ENCODE measurements at places on chromosomes 11 and 22.

- no peak for DNase-seq
Measured at GRCh38 chr11:78083021-78083420, 3.4 kb upstream of the NDUFC2 start.

GRCh38 chr11:108970221-108970991, 305.5 kb downstream of the DDX10 start:
- DNase-seq: no peak

DNA sequence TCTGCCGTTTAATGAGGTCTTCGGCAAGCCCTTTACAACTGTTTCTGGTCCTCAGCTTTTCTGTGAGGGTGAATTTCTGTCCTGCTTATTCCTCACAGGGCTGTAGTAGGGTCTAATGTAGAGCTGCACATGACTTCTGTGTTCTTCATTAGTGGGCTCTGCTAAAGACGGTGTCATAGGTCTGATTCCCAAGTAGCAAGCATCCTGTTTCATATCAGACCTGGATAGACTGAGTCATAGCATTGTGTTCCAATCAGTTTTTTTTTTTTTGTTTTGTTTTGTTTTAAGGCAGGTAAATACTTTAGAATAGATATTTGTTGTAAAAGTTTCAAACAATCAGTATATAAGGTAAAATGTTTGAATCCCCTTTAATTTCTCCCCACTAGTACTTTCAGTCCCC, 35.4 kb downstream of the BIRC2 start:
- DNase-seq: no peak

- DNase-seq: no peak
Measured at GRCh38 chr11:107017433-107018218, 650 bp downstream of the GUCY1A2 start.

DNA sequence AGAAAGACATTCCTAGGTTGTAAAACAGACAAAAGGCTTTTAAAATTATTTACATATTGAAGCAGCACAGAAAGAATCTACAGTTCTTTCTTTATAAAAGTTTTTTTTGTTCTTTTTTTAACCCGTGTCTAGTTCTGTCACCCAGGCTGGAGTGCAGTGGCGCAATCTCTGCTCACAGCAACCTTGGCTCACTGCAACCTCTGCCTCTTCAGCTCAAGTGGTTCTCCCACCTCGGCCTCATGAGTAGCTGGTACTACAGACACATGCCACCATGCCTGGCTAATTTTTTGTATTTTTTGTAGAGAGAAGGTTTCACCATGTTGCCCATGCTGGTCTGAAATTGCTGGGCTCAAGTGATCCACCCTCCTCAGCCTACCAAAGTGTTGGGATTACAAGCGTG, 3.8 kb upstream of the INCENP start:
- no peak for DNase-seq

DNA sequence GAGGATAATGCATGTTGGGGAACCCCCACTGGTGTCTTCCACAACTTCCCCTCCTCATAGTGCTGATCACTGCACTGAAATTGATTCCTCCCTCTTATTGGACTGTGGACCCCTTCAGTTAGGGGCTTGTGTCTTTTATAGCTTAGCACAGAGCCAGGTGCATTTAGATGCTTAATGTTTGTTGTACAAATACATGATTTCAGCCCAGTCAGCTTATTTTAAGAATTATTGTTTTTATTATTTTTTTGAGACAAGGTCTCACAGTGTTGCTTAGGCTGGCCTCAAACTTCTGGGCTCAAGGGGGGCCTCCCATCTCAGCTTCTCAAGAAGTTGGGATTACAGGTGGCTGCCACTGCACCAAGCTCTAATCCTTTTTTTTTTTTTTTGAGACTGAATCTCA, 8.2 kb downstream of the THY1 start:
- no peak for DNase-seq

DNA sequence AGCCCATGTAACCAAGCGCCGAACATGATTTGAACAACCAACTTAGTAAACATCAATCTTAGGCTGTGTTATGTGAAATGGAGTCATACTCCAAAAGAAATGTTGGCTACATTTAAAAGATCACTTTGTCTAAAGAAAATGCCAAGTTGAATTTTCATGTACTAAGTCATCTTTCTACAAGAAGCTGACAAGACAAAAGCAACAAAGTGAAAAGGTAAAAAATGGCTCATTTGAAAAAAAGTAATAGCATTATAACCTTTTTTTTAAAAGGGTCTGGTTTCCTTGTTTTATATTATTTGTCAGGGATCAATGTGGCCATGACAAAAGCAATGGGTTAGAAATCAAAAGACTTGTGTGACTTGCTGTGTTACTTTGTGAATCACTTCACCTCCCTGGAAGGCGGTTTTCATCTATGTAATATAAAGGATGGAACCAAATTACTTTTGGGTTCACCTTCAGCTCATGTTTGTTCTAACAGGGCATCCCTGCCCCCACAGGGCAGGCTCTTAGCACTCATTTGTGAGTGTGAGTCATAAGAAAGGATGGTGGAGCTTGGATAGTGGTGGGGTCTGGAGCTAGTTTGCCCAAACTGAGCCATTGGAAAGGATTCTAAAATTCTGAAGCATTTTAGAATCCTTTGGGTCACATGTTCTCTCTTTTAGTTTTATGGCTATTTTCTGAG, 131.9 kb upstream of the MTMR2 start:
- DNase-seq: no peak

- DNase-seq: no peak
Measured at GRCh38 chr11:83678831-83679584, 392.8 kb upstream of the CCDC90B start.

DNA sequence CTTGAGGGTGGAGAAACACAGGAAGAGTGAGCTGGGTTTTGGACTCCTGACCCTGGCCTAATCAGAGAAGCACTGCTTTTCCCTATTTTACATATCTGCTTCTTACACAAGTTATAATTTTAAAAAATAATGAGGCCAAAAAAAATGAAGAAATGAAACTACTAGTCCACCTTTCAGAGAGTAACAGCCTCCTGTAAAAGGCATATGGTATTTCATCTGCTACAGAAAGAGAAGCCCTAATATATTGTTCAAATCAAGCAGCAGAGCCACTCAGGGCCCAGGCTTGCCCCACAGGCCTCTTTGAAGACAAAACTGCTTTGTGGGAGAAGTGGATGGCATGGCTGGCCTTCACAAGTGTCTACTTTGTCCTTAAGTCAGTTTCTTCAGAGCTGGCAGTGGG, 10.0 kb downstream of the DIXDC1 start:
- DNase-seq: no peak

DNA sequence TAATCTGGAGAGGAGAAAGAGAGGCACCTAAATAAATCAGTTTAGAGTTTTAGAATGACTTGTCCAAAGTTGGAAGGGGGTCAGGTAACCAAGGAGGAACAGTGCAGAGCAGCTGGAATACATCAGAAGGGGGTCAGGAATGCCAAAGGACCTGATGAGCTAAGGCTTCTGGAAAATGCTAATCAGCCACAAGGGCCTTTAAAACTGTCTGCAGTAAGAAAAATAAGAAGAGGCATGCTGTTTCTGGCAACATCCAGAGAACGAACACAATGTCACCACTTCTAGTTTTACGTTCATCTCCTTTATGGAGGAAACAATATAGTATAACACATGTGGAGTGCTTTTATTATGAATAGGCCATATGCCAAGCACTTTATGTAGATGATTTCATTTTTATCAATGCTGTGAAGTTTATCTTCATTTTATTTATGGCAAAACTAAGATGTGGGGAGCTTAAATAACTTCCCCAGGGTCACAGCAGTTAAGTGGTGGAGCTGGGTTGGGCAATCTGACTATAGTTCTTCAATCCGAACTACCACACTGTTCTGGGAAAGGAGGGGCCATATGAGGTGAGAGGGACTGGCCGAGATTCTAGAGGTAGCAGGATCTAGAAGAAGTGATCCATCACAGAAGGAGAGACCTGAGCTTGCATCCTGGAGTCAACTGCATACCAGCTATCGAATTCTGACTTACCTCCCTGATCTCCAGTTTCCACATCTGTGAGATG, 22.6 kb downstream of the ACO2 start:
- no peak for DNase-seq

DNA sequence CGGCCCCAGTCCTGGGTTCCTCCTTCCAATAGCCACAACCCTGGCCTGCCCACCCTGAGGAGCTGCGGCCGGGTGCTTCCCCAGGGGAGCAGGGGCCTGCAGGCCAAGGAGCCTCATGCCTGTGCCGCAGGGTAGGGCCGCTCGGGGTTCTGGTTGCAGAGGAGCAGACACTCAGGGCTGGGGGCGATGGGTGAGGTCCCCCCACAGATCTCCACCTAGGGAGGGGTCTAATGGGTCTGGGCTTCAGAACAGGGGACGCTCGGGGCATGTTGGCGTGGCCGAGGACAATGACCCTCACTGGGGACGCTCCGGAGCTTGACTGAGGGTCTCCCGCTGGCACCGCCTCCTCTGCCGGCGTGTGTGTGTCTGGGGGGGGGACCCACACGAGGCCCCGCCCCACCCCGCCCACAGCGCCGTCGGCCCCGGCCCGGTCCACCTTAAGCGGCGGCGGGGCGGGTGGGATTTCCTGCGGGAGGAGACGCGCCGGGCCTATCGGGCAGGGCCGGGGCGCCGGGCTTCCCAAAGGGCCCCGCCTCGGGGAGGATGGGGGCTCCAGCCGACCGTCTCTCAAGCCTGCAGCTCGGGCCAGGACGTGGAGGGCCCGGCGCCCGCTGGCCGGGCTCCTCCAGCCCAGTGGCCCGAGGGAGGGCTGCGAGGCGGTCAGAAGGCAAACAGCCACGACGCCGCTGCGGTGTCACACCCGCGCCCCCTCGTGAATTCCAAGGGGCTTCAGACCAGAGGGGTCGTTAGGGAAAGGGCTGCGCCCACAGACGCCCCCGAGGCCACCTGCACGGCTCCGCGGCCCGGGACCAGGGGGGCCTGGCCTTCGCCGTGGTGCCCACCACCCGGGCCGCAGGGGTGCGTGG, 640 bp upstream of the ZDHHC8 start:
- DNase-seq: peak; percentile 78

- no peak for DNase-seq
Measured at GRCh38 chr22:30996462-30996861, 27.4 kb downstream of the TUG1 start.

- DNase-seq: no peak
Measured at GRCh38 chr11:2534957-2535672, 90.3 kb downstream of the KCNQ1 start.

DNA sequence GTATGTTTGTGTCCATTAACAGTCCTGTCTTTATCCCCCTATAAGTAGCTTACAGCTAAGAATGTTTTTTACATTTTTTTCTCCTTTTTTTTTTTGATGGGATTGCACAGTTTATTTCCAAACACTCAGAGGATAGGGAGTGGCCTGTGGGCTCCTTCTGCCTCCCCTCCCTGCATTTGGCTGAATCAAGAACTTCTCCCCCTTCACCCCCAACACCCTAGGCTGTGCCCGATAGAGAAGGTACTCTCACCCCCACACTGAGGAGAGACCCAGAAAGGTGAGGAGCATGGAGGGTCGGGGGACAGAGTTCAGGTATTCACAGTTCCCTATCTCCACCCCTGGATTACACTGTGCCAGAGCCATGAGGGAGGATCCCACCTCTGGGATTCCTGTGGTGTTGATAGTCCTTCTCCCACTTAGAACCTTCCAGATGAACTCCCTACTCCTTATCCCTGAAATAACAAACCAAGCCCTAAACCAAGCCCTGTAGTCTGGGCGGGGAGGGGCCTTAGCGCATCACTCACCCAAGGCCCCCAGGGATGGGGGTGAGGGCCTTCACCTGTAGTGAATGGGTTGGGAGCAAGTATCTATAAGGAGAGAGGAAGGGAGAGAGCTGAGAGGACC, 97.1 kb downstream of the ADAMTS15 start:
- DNase-seq: no peak

- DNase-seq: no peak
Measured at GRCh38 chr22:34105461-34106062, 185.3 kb upstream of the LARGE1 start.

DNA sequence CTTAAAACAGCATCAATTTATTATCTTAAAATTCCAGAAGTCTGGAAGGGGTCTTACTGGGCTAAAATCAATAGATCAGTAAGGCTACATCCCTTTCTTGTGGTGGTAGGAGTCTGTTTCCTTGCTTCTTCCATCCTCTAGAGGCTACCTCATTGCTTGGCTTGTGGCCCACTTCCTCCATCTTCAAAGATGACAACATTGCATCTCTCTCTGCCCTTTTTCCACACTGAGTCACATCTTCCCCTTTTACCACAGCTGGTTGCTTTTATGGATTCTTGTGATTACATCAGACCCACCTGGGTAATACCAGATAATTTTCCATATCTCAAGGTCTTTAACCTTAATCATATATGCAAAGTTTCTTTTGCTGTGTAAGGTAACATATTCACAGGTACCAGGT, 60.9 kb downstream of the GRIA4 start:
- DNase-seq: no peak

- DNase-seq: no peak
Measured at GRCh38 chr22:45974498-45974897, 2.5 kb downstream of the WNT7B start.

DNA sequence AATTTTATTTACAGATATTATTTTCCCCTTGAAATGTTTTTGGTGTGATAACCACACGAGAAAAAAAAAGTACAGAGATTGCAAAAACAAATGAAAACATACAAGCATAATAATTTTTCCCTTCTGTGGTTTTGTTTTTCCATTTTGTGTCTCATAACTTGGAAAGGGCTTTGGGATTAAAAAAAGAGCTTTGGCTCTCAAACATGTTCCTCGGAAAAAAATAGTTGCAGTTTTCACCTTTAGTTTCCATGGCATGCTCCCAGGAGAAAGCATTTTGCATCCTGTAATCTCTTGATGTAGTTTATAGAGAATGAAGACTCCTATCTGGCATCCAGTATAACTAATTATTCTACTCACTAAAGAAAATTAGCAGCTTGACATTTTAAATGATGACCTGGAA, 362.1 kb upstream of the PDGFD start:
- no peak for DNase-seq

DNA sequence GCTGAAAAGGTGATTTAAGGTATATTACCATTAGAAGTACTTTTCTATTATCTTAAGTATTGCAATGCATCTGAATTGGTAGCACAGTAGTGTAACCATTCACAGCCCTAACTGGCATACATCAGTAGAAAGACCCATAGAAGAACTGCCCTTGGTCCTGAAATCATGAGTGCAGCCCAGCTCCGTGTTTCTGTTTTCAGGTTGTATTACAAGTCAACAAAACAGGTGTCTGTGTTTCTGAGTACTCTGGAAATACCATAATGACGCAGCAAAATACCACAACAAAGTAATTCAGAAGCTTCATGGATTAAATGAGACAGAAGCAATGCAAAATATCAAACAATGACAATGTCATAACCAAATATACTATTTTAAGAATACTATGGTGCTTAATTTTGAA, 226.3 kb downstream of the OPCML start:
- DNase-seq: no peak

DNA sequence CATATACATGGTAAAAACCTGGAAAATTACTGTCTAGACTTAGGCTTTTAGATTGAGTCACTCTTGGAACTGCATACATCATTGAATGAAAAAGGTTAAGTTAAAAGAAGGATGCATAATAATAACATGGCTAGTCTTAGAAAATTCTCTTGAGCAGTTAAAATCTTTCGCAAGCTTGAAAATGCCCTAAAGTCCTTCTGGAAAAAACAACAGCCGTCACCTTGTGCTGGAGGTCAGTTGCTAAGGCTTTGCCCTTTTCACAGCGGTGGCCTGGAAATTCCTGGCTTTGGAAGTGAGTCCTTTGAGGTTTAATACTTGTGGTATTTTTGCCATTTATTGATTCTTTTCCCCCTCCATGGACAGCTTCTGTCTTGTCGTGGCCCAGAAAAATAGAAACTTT, 17.4 kb upstream of the FBLN1 start:
- no peak for DNase-seq
